LoVo (cell line): ENCODE measurements at places on chromosomes 2 and 18.

DNA sequence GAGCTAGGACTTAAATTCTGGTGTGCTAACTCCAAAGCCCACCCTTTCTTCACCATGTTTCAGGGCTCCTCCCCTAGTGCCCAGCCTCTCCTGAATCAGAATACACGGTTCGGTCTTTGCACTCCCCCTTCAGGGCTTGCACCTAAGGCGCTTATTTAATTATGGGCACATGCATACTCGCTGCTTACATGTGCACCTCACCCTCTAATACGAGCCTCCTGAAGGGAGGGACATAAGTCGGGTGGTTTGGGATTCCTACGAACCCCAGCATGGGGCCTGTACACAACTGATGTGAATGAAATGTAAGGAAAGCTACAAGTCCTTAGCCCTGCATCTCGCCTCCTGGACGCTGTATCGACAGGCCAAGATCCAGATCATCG, 435 bp downstream of the IFT172 start:
- DNase-seq: no peak

DNA sequence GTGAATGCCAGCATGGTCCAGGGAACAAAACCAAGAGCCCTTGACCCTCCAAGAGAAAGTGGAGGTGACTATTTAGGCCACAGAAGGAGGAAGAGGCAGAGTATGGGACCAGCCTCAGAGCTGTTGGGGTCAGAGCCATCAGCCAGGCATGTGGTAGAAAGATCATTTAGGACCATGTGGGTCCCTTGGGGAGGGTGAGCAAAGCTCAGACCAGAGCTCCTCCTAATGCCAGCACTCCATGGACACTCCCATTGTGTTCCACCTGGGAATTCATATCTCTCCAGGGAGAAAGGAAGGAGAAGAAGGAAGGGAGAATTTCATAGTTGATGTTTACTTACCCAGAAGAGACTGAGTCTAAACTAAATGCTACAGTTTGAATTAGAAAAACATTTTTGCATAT, 73.2 kb downstream of the CYBRD1 start:
- no peak for DNase-seq

DNA sequence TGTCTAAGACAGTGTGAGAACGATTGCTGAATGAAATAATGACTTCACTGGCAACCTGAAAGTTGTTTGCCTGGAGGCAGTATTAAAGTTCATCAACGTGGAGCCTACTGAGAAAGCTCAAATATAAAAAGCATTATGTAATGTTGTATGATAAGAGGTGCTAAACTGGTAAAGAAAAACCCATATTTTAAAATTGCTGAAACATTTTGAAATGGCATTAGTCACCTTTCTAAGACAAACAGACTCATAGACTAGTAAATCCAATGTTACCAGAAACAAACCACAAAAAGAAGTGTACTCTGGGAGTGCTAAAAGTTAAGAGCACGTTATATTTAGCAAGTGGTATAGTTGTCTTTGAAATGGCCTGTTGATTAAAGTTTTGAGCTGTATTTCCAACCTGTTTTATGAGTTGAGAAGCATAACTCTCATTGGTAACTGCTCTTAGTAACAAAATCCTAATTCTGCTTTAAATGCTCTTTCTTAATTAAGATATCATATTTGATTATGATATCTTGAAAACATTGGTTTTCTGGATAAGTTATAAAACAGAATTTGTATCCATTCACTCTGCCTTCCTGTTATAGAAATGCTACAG, 62.7 kb downstream of the CYP1B1 start:
- DNase-seq: peak; percentile 44

GRCh38 chr2:75211266-75211770, 12.0 kb upstream of the TACR1 start:
- DNase-seq: no peak

GRCh38 chr2:9083287-9083686, 79.8 kb upstream of the MBOAT2 start:
- DNase-seq: no peak

GRCh38 chr2:41718705-41719104, 329.1 kb upstream of the PKDCC start:
- DNase-seq: no peak

- DNase-seq: no peak
These were observed 96.0 kb downstream of the WDR7 start for GRCh38 chr18:56747032-56747658.

GRCh38 chr2:3557639-3558204, 411 bp downstream of the RNASEH1 start:
- DNase-seq: no peak

- DNase-seq: no peak
These were observed 43.1 kb downstream of the KCTD18 start for GRCh38 chr2:200466425-200467418.

DNA sequence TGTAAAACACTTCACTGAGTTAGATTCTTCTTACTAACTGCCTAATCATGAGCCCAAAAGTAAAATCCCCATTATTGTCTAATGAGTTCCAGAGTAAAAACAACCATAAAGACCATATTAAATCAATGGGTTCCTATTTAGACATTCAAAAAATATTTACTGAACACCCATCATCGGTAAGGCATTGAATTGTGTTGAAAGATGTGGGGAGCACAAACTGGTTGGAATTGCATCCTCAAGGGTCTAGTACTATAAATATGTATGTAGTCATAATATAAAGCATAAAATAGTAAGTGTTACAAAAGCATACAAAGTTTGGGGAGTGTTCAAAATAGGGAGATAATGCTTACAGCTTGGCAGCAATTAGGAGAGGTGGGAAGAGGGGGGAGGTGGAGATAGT, 3.0 kb upstream of the MARCHF4 start:
- no peak for DNase-seq

DNA sequence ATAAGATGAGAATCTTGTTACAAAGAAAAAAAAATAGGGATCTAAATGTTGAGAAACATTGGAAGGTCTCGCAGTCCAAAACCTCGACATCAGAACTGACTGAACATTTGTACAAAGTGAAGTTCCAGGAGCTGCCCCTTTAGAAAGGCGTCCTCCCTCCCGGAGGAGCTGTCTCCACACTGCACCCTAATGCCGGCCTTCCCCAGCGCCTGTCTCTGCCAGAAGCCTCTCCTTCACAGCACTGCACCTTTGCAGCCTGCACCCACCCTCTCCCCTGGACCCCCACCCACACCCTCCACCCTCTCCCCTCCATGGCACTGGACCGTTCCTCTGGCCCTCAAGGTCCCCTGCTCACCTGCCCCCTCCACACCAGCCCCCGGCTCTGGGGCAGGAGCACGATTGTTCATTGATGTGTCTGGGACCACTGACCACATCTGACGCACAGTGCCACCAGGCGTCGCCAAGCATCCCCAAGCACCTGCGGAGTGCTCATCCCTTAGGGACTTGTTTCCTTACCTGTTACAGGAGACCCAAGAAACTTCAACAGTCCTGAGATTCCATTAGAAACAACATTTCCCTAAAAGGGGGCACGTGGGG, 90.3 kb upstream of the SNTG2 start:
- no peak for DNase-seq

DNA sequence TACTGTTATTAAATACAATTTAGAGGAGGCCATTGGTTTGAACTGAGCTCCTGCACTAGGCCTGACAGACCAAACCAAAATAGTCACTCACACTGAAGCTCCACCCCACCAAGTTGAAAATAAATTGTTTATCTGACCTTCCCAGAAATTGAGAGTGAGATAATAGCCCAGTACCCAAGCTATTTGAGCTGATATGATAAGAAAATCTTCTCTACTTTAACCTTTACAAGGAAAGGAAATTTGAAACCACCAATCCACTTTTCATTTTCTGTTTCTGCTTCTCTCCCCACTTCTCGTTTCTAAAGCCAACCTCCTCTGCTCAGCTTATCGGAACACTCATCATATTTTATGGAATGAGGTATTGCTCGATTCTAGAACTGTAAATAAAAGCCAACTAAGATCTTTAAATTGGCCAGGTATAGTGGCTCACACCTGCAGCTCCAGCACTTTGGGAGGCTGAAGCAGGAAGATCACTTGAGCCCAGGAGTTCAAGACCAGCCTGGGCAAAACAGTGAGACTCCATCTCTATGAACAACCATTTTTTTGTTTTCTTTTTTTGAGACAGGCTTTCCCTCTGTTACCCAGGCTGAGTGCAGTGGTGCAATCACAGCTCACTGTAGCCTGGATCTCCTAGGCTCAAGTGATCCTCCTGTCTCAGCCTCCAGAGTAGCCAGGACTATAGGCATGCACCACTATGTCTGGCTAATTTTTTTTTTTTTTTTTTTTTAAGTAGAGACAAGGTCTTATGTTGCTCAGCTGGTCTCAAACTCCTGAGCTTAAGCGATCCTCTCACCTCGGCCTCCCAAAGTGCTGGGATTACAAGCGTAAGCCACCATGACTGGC, 13.3 kb upstream of the GALM start:
- DNase-seq: no peak

DNA sequence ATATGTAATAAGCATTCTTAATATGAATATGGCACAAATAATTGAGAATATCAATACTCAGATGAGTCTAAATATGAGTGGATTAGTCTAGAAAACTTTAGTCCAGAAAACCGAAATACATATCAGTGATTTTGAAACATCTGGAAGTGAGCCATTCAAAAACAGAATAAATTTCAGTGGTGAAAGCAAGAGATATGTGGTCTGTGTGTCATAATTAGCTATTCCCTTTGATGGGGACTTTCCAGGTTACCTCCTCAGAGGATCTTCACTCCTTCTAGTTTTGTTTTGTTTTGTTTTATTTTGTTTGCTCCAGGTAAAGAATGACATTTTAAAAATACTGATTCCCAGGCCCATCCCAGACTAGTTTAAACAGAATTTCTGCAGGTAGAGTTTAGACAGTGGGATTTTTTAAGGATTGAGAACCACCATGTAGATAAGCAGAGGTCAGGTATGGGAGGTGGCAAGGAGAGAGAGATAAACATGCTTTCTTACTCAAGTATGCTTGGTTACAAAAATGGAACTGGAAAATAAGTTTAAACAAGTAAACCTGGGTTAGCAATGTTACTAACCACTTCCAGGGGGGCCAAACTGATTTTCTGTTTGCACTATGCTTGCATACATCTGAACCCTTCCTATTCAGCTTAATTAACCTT, 70.7 kb downstream of the NABP1 start:
- no peak for DNase-seq

- no peak for DNase-seq
These were observed 493 bp downstream of the UCN start for GRCh38 chr2:27307545-27308358.

DNA sequence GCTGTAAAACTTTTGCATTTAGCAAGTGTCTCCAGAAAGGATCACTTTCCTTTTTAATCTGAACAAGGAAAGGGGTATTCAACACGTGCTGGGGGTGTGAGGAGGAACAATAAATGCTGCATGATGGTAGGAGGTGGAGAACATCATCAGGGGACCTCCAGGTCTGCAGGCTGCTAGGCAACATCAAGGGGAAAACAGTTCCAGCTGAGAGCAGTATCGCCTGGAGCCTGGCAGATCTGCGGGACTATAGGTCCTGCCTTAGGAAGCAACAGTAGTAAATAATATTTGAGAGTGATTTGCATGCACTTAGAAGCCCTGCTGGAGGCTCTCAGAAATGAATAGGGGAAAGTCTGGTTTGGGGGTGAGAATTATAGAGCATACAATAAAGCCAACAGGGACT, 175.6 kb downstream of the SUCLG1 start:
- DNase-seq: no peak

DNA sequence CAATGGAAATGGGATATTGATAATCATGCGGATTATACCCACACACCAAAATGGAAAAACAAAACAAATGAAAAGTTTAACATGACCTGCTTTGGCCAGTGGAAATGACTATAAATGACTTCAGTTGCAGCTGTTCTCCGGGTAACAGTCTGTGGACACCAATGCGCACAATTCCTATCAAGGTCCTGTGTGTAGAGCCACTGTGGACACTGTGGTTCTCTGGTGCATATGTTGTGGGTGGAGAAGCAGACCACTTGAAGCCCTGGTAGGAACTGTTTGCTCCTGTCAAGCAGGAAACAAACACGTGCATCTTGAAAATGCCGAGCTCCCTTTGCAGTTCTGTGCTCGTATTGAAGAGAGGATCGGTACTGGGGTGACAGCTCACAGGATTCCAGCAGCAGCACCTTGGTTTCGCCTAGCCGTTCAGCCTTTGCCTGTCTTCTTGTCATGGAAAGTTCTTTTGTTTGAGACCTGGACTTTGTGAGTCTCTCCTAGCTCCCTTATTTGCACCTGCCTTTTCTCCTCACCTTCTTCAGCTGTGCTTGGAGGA, 32.9 kb downstream of the NCK2 start:
- DNase-seq: no peak

DNA sequence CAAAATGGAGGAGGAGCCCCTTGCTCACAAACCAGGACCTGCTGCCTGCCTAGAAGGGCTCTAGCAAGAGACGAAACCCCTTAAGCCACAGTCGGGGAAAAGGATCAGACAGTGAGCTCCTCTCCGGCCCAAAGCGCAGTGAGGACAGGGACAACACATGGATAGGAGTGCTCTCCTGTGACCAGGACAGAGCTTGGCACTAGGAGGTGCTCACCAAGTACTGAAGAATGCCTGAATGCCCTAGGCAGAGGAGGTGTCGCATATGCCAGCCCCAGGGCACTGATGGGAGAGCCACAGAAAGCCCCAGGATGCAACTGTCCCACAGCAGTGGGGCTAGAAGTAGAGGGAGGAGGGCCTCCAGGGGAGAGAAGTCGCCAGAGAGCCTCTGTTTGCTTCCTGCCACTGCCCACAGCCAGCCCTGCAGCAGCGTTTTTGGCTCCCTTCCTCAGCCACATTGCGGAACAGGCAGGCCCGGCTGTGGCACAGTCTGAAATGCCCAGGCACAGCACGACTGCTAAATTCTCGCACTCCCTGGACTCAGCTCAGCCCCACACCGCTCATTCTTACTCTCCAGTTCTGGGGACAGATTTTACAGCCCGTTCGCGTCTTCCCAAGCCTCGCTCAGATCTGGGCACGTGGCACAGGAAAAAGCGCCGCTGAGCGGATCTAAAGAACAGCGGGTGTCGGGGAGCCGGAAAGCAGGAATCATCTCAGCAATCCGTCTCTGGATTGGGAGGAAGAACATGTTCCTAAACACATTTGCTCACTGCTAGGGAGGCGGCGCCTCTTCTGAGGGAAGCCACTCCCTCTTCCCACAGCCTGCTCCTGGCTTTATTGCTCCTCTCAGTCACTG, 98.7 kb upstream of the POU3F3 start:
- DNase-seq: no peak

DNA sequence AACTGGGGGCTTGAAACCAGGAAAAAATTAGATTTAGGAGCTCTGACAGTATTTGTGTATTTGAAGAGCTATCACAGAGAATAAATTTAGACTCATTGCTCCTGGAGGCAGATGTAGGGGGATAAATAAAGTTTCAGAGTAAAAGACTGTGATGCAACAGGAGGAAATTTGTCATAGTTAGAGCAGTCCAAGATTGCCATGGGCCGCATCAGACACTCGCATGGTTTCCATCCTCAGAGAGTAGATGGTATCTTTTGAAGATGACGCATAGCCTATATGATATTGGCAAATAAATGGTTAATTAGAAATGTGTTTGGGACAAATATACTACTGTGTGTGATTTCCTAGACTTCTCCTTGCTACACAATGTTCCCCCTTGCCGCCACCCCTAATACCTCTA, 170.5 kb downstream of the FTCDNL1 start:
- no peak for DNase-seq

DNA sequence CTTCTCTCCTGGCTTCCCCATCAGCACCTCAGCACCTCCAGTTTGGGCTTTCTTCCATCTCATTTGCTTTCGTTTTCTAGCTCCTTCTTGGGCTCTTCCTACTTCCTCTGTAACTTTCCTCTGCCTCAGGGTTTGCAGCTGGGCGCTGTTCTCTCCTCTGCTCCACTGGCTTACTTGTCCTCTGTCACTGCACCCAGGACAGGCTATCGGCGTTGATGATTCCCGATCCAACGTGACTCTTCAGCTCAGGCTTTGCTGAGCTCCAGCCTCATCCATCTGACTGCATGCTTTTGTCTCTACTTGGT, 362.4 kb downstream of the CYRIA start:
- DNase-seq: no peak
